ENCODE measurements at places on chromosomes 5 and 9. TPM values are rescaled to one million over a fixed set of nuclear protein-coding genes. Genes with fewer than 3 reads are reported as not detected.

TSSK1B gene
- 0.13 TPM for total RNA-seq

PTTG1 gene
- 152 TPM for total RNA-seq

LCN10 gene
- not detected for total RNA-seq

CDC20B gene
- total RNA-seq: 0.06 TPM

IL4 gene
- not detected for total RNA-seq

C9orf153 gene
- total RNA-seq: 0.26 TPM

SLC34A1 gene
- total RNA-seq: not detected

GPR151 gene
- not detected for total RNA-seq

OLFM1 gene
- 0.44 TPM for total RNA-seq

THBS4 gene
- total RNA-seq: 1.3 TPM
